ENCODE measurements at places on chromosomes 2 and 18.
A peak's percentile ranks its signal among the peaks of the same experiment; 100 is the strongest.

GRCh38 chr2:210224591-210224940 lies 681 bp downstream of the ACADL start:
- peak; percentile 30 for DNase-seq

- peak; percentile 46 for DNase-seq
These were observed 242.3 kb downstream of the SETBP1 start for GRCh38 chr18:44922968-44923367.

- peak; percentile 7 for DNase-seq
These were observed 68.1 kb upstream of the FZD7 start for GRCh38 chr2:201965550-201965949.

DNA sequence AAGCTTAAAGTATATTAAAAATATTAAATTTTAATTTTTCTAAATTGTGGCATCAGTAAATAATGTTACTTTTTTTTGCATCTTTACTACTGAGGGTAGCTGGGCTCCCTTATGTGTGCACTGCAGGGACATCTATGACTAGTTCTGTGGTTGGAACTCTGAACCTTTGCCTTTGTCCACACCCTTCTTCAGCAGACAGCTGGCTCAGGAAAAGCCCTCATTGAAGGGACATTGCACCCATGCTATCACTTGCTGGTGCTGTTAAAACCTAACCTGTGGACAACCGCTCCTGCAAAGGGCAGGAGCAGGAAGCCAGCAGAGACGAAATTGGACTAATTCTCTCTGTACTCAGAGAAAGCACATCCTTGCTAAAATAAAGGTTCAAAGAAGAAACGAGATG lies 30.1 kb downstream of the MOCOS start:
- no peak for DNase-seq

GRCh38 chr2:20190876-20191713 lies 33.8 kb downstream of the SDC1 start:
- no peak for DNase-seq

DNA sequence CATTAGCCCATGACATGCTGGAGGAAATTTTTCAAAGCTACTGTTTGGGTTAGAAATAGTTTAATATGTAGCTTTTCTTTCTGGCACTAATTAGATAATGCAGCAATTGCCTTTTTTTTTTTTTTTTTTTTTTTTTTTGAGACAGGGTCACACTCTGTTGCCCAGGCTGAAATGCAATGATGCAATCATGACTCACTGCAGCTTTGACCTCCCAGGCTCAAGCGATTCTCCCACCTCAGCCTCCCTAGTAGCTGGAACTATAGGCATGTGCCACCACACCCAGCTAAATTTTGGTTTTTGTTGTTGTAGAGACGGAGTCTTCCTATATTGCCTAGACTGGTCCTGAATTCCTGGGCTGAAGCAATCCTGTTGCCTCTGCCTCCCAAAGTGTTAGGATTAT lies 136.2 kb downstream of the SP100 start:
- DNase-seq: no peak
